ENCODE measurements at places on chromosomes 3 and 15. TPM values are rescaled to one million over a fixed set of nuclear protein-coding genes. Genes with fewer than 3 reads are reported as not detected.

Gene TAGLN3
- polyA plus RNA-seq, result 2.1 TPM

Gene STRIT1
- polyA plus RNA-seq, result 1.9 TPM

Gene ZNF80
- not detected for polyA plus RNA-seq

GRCh38 chr3:51686512-51687215, 15.6 kb downstream of the TEX264 start:
- no peak for DNase-seq

GRCh38 chr3:116947148-116947547, 237.6 kb downstream of the TUSC7 start:
- DNase-seq, result no peak

DNA sequence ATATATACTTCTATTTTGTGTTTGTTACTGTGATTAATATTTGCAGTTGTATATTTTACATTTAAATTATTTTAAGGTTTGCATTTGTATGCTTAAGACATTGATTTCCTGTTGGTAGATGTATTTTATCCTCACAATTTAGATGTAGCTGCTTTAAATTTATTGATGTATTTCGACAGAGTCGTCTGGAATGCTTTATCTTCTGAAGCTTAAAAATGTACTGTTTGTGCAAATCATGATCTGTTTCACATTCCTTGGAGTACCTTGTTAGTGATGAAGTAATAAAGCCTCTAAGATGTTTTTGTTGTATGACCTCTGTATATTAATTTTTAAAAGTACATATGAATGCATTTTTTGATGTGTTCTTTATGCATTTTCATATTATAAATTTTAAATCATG, 1.9 kb downstream of the CHD2 start:
- DNase-seq, result no peak
